RWPE2 (cell line): ENCODE measurements at places on chromosomes 2 and 18.

DNA sequence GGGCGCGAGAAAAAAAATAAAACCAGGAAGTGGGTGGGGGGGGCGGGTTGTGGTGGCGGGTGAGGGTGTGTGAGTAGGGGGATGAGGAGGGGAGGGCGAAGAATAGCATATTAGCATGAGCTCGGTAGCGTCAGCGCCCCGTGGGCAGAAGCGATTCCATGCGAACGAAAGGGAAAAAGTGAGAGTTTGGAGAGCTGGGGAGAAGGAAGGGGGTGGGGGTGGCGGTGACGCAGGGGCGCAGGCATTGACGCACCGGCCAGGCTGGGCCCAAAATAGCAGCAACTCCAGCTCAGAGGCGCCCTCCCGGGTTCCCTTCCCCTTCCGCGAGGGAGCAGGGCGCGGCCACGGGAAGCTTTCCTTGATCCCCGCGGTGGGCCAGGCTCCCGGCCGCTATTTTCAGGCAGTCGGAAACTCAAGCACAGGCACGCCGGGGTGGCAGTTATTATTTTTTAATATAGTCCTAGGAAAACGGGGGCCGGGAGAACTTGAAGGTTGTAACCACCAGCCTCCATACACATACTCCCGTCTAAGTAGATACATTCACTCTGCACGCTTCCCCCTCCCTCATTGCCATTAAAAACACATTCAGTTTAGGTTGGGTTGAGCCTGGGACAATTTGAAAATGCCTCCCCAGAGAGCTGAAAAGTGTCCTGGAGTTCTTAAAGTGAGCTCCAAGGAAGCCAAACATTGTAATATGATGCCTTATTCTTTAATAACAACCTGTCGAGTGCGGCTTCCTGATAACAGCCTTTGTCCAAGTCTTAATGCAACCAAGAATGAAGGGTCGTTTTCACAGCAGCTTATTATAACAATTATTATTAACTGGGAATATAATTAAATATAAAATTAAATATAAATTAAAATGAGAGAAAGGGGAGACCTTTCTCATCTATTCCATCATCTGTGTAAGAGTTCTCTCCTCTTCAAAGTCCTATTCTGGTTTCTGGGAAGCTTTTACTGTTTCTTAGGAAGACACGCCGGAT lies 2.3 kb upstream of the NR4A2 start:
- H3K4me3 ChIP-seq, result peak overlapping the region; percentile 75
- no peaks in the 10 kb centered on the region for H3K36me3 ChIP-seq
- H3K27me3 ChIP-seq, result no peaks in the 10 kb centered on the region
- DNase-seq, result peak; percentile 85
- H3K27ac ChIP-seq, result peak overlapping the region; percentile 79
- peaks cover 12% of the 10 kb centered on the region for H3K4me1 ChIP-seq

GRCh38 chr18:58695772-58696171 lies 24.5 kb downstream of the MALT1 start:
- no peaks in the 10 kb centered on the region for H3K4me1 ChIP-seq
- H3K4me3 ChIP-seq, result no peak overlapping the region
- no peak overlapping the region for H3K27ac ChIP-seq
- DNase-seq, result no peak
- H3K27me3 ChIP-seq, result no peaks in the 10 kb centered on the region

- DNase-seq, result no peak
- no peak overlapping the region for H3K4me3 ChIP-seq
- H3K27me3 ChIP-seq, result no peaks in the 10 kb centered on the region
- H3K36me3 ChIP-seq, result no peaks in the 10 kb centered on the region
Measured at GRCh38 chr2:104289651-104290565, 564.0 kb upstream of the POU3F3 start.

- peak overlapping the region; percentile 75 for H3K27ac ChIP-seq
- DNase-seq, result no peak
- peaks cover 6% of the 10 kb centered on the region; the same call in 1 of the 2 replicates for H3K36me3 ChIP-seq
- peaks cover 9% of the 10 kb centered on the region for H3K4me1 ChIP-seq
- H3K4me3 ChIP-seq, result peak overlapping the region; percentile 83
- H3K27me3 ChIP-seq, result no peaks in the 10 kb centered on the region
Measured at GRCh38 chr2:88054782-88055370, 707 bp downstream of the KRCC1 start.

GRCh38 chr2:110101901-110102803 lies 13.5 kb downstream of the MALL start:
- H3K4me1 ChIP-seq, result peaks cover 63% of the 10 kb centered on the region
- H3K4me3 ChIP-seq, result no peak overlapping the region
- no peak for DNase-seq
- H3K27ac ChIP-seq, result peak overlapping the region; percentile 100
- H3K27me3 ChIP-seq, result no peaks in the 10 kb centered on the region

GRCh38 chr2:206230060-206230762 lies 44.3 kb upstream of the ZDBF2 start:
- H3K27me3 ChIP-seq, result no peaks in the 10 kb centered on the region
- H3K36me3 ChIP-seq, result no peaks in the 10 kb centered on the region
- no peak overlapping the region for H3K27ac ChIP-seq
- DNase-seq, result no peak
- H3K4me1 ChIP-seq, result no peaks in the 10 kb centered on the region

DNA sequence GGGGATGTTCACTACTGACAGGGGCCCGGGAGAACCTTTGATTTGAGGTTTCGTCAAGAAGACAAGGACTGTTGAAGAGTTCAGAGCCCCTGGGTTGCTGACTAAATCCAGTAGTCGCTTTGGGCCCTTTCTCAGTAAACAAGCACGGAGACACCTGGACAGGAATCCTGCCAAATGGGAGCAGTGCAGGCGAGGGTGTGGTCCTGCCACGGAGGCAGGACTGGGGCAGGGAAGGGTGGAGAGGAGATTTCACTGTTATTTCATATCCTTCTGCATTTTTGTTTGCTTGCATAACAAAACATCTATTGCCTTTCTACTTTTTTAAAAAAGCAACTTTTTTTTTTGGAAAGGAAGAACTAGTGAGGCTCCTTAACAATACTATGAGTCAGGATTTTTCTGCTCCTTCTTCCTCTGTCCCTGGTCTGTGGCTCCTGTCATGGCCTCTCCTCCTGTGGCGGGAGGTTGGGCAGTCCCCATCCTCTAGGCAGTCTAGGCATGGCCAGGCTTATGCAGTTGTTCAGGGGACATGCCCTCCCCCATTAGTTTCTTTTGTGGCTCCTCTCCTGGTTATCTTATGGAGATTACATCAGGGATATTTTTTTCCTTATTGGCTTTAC lies 57.7 kb downstream of the ARHGEF4 start:
- peaks cover 12% of the 10 kb centered on the region for H3K4me1 ChIP-seq
- no peaks in the 10 kb centered on the region for H3K27me3 ChIP-seq
- no peak overlapping the region for H3K4me3 ChIP-seq
- no peak for DNase-seq
- peak overlapping the region; percentile 70 for H3K27ac ChIP-seq
- H3K36me3 ChIP-seq, result no peaks in the 10 kb centered on the region; the same call in 1 of the 2 replicates

DNA sequence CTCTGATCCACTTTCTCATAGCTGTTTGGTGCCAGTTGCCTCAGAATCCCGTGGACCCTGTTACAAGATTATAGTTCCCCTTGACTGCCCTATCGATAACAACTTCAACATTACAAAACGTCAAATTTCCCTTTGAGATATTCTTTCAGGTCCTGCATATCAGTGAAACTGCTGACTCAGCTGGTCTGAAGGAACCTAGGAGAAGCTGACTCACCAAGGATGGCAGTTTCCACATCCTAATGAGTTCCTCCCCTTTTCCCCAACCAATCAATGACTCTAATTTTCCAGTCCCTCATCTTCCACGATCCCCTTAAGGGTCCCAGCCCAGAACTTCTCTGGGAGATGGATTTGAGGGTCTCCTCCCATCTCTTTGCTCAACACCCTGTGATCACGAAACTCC lies 27.6 kb upstream of the GNAL start:
- no peaks in the 10 kb centered on the region for H3K27me3 ChIP-seq
- H3K4me3 ChIP-seq, result no peak overlapping the region

DNA sequence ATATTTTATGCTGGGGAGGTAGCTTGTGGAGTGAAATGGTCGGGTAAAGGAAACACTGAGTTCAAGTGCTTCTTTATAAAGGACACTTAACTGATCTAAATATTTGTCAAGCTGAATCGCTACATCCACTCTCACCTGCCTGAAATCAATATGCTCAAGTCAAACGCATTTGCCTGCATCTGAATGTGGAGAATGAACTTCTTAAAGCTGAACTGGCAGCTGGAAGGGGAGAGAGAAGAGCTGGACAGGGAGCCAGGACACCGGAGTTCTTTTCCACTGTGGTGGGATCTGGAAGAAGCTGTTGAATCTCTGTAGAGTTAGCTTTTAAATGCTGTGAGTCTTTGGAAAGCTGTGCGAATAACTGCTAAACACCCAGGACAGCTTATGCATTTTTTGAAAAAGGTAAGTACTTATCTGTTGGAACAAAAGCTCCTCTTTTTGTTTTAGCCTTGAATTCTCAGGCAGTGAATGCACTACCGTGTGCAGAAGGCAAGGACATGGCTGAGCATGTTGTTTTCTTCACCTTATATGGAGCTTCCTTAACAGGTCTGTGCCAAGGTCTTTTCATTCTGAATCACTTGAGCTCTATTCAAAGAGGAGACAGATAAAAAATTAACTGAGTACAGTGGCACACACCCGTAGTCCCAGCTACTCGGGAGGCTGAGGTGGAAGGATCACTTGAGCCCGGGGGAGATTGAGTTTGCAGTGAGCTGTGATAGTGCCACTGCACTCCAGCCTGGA lies 74.2 kb upstream of the KLF7 start:
- H3K4me3 ChIP-seq, result peak overlapping the region; percentile 38
- DNase-seq, result no peak
- H3K36me3 ChIP-seq, result peaks cover 35% of the 10 kb centered on the region
- H3K27me3 ChIP-seq, result no peaks in the 10 kb centered on the region

- no peak overlapping the region for H3K4me3 ChIP-seq
- no peak for DNase-seq
- H3K36me3 ChIP-seq, result no peaks in the 10 kb centered on the region
- H3K4me1 ChIP-seq, result no peaks in the 10 kb centered on the region
- no peaks in the 10 kb centered on the region for H3K27me3 ChIP-seq
Measured at GRCh38 chr18:2895391-2895790, 48.6 kb downstream of the EMILIN2 start.

DNA sequence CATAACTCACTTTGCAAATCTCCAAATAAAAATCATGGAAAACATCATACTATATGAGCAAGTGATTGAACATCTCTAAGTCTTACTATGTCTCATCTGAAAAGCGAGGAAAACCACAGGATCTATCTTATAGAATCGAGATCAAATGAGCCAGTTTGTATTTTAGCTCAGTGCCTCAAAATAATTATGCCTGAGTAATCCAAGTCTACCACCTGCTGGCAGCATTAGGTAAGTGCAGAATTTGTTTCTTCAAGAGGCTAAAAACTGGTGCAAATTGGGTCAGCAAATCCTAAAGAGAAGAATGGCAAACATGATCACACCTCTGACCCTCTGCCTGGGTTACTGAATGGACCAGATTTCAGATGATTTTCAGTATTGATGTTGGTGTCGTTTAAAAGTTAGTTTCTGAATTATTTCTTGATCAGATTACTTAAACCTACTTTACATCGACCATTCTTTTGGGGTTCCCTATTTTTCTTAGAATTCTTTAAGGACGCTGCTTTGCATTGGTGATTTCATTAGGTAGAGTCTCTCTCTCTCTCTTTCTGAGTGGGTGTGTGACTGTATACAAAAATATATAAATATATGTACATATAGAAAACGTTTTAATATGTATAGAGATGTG lies 12.7 kb upstream of the FHOD3 start:
- no peaks in the 10 kb centered on the region for H3K36me3 ChIP-seq
- no peak overlapping the region for H3K4me3 ChIP-seq
- H3K27me3 ChIP-seq, result peaks cover 2% of the 10 kb centered on the region
- H3K4me1 ChIP-seq, result no peaks in the 10 kb centered on the region

- DNase-seq, result no peak
- peaks cover 24% of the 10 kb centered on the region for H3K4me1 ChIP-seq
- H3K27me3 ChIP-seq, result no peaks in the 10 kb centered on the region
- H3K4me3 ChIP-seq, result no peak overlapping the region
- no peaks in the 10 kb centered on the region for H3K36me3 ChIP-seq
Measured at GRCh38 chr18:63606526-63606925, 19.4 kb downstream of the SERPINB13 start.

DNA sequence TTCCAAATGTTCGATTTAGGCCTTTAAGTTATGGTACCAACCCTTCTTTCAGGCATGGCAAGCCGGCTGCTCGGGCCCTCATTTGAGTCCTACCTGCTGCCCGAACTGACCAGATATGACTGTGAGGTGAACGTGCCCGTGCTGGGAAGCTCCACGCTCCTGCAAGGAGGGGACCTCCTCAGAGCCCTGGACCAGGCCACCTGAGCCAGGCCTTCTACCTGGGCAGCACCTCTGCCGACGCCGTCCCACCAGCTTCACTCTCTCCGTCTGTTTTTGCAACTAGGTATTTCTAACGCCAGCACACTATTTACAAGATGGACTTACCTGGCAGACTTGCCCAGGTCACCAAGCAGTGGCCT lies 87.2 kb downstream of the EPAS1 start:
- H3K4me3 ChIP-seq, result no peak overlapping the region
- H3K36me3 ChIP-seq, result peaks cover 69% of the 10 kb centered on the region
- H3K27ac ChIP-seq, result peak overlapping the region; percentile 66
- peaks cover 12% of the 10 kb centered on the region for H3K4me1 ChIP-seq
- no peak for DNase-seq

- H3K27me3 ChIP-seq, result peaks cover 12% of the 10 kb centered on the region
- peak overlapping the region; percentile 17 for H3K4me3 ChIP-seq
- no peak overlapping the region for H3K27ac ChIP-seq
- no peak for DNase-seq
- no peaks in the 10 kb centered on the region for H3K4me1 ChIP-seq
Measured at GRCh38 chr2:237956402-237956736, 10.4 kb upstream of the UBE2F start.

- peaks cover 9% of the 10 kb centered on the region for H3K4me1 ChIP-seq
- no peak overlapping the region for H3K27ac ChIP-seq
Measured at GRCh38 chr18:7856733-7857132, 289.6 kb downstream of the PTPRM start.

DNA sequence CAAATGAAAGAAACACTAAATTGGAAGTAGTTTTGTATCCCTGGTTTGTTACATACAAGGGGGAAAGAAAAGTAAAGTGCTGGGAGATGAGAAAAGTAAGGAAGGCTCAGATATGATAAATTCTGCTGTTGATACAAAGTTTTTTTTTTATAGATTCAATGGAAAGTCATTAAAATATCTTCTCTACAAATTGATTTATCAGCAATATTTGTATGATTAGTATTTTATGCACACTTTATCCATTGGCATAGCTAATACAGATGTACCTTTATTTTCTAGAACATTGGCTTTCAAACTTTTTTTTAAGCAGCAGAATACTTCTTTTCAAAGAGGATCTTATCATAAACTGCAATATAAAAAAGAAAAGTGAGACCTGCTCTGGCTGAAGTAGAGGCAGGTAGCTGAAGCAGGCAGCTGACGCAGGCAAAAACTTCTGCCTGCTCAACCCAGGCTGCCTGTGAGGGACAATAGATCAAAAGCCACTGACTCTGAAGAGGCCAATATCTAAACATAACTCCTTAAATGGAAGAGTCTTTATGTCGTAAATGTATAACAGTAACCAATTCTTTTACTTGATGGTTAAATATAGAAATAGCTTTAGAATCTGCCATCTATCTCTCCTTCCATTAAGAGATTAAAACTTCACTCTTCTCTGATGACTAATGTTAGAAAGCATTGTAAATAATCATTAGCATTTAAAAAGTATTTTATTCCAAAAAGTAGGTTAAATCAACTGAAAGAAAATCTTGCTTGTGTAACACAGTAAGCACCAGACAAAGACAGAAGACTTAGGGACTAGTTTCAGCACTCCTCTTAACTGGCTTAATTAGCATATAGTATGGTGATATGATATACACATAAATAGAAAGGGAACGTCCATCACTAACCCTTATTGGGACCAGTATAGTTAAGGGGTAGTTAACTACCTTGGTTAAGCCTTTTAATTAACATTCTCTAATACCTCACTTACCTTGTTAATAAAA lies 174.2 kb downstream of the SLC39A10 start:
- H3K27me3 ChIP-seq, result no peaks in the 10 kb centered on the region
- H3K4me3 ChIP-seq, result no peak overlapping the region
- no peaks in the 10 kb centered on the region for H3K36me3 ChIP-seq
- DNase-seq, result no peak
- no peak overlapping the region for H3K27ac ChIP-seq
- H3K4me1 ChIP-seq, result no peaks in the 10 kb centered on the region
